ENCODE measurements at places on chromosomes 1 and 21.

DNA sequence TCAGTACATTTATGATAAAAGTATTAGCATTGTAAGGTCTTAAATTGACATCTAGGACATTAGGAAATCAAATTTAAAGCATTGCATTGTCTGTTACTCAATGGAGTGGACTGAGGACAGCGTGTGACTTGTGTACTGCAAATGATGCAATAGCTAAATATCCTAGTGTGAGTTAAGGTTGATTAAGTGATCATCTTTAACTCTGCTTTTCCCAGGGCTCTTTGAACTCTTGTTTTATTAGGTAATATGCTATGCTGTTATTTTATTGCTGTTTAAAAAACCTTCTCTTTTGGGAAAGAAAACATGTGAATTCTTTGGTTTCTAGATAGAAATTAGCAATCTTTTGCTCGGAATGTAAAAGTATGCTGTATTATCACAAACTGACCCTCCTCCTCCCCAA lies 38.6 kb downstream of the NFIA start:
- DNase-seq = no peak

DNA sequence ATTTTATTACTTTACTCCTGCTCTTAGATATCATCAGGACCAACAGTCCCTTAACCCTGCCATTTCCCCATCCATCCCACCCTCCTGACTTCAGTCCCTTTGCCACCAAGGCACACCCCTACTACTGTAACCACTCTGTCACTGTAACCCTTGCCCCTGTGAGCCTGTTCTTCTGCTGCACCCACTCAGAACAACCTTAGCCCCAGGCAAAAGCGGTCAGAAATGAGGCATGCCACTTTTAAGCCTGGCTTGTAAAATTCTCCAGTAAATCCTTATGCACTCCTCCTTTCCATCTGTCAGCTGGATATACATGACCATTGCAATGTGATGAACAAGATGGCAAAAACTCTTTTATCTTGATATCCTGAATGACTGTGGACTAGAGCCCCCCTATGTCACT lies 555.0 kb upstream of the PLXNA2 start:
- DNase-seq = no peak

- no peak for DNase-seq
Observed at GRCh38 chr1:200526709-200527612, 93.6 kb downstream of the KIF14 start.

GRCh38 chr1:200373811-200374231 lies 36.0 kb downstream of the ZNF281 start:
- DNase-seq = no peak

DNA sequence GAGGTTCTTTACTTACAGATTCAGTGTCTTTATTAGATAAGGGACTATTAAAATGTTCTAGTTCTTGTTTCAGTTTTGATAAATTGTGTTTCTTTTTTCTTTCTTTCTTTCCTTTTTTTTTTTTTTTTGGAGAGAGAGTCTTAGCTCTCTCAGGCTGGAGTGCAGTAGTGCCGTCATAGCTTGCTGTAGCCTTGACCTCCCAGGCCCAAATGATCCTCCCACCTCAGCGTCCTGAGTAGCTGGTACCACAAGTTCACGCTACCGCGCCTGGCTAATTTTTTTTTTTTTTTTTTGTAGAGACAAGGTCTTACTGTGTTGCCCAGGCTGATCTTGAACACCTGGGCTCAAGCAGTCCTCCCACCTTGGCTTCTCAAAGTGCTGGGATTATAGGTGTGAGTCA lies 76.6 kb downstream of the TMEM200B start:
- no peak for DNase-seq

GRCh38 chr1:90386899-90387720 lies 330.0 kb downstream of the BARHL2 start:
- DNase-seq = no peak

GRCh38 chr1:81725823-81726222 lies 74.9 kb upstream of the ADGRL2 start:
- no peak for DNase-seq

DNA sequence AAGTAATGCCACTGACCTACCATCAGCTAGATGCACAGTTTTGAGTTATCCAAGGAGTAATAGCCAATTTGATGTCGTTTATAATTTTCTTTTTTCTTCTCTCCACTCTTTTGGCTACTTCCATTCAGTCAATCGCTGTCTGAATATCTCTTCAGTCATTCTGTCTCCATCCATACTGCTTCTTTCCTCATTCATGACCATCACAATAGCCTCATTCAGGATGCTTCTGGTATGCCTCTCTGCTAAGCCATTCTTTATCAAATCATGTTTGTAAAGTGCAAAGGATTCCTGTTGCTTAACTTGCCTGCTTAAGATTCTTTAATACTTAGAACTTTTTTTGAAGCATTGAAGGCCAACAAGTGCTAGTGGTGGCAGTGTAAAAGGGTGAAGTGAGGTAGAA lies 20.2 kb downstream of the TYW3 start:
- DNase-seq = no peak

- no peak for DNase-seq
Observed at GRCh38 chr1:160107512-160107911, 8.0 kb upstream of the ATP1A2 start.

DNA sequence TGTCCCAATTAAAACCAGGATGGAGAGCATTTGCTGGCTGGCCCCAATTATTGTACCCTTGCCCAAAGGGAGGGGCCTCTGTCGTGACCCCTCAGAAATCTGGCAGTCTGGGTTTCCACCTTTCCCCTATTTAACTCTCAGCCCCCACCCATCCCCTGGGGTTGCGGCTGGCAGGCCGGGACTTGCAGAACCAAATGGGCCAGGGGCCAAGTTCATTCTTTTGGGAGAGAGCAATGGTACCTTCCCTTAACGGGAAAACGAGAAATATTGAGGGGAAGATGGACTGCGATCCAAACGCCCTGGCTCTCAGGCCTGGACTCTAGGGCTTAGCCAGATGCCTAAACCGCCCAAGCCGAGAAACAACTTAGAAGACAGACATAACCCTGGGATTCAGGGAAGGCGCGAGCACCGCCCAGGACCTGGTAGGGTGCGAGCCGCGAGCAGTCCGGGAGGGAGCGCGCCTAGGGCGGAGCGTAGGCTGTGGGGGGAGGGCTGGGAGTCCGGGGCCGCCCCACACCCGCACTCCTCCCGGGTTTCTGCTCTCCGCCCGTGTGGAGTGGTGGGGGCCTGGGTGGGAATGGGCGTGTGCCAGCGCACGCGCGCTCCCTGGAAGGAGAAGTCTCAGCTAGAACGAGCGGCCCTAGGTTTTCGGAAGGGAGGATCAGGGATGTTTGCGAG lies at the start of gene SLC27A3:
Gene SLC27A3 (plus strand): TSS at position 628 of the 678 bp plus-strand sequence. CDS start 91 bp downstream, outside the sequence.
- DNase-seq = no peak

GRCh38 chr1:113802367-113803007 lies 9.8 kb downstream of the RSBN1 start:
- DNase-seq = no peak

DNA sequence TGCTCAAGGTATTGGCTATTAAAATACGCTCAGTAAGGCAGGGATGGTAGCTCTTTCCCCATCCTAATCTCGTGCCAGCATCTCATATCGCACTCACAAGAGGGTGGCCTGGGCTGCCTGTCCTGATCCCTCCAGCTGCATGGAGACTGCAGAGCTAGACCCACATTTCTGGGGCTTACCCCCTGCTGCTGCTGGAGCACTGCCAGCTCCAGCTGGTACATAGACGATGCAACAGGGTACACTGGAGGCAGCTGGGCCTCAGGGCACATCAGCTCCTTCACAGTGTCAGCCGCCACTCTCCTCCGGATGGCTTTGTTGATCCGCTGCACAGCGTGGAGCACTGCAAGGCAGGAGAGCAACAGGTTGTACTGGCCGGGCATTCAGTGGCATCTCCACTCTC lies 16.0 kb downstream of the IQGAP3 start:
- DNase-seq = no peak

DNA sequence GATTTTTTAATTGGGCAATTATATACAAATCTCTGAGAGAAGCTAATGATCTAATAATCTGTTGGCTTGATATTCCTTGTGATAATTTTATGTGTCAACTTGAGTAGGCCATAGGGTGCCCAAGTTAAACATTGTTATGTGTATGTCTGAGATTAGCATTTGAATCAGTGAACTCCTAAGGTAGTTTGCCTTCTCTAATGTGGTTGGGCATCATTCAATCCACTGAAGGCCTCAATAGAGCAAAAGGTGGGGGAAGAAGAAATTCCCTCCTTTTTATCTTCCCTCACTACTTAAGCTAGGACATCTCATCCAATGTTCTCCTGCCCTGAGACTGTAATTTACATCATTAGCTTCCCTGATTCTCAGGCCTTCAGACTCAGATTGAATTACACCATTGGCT lies 394.5 kb downstream of the LMO4 start:
- DNase-seq = no peak

DNA sequence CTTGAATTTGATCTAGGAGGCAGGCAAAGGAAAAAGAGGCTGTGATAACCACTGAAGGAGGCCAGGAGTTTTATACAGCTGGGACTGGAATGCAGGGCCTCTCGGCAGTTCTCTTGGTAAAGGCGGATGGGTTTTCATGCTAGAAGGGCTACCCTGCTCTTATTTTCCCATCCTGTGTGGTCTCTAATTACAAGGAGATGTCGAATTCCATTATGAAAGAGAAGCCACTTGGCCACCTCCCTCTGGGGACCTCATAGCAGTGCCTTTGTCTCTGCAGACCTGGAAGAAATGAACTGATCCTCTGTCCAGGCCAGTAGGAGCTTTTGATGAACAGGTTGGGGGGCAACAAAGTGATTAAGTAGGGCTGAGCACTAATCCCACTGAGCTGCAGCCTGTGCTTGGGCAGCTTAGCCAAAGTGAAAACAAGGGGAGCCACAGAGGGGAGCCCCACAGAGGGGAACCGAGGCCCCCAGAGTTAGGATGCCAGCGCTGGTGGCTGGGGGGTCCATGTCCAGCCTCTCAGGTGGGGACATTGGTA lies 42.2 kb upstream of the BCAR3 start:
- no peak for DNase-seq

DNA sequence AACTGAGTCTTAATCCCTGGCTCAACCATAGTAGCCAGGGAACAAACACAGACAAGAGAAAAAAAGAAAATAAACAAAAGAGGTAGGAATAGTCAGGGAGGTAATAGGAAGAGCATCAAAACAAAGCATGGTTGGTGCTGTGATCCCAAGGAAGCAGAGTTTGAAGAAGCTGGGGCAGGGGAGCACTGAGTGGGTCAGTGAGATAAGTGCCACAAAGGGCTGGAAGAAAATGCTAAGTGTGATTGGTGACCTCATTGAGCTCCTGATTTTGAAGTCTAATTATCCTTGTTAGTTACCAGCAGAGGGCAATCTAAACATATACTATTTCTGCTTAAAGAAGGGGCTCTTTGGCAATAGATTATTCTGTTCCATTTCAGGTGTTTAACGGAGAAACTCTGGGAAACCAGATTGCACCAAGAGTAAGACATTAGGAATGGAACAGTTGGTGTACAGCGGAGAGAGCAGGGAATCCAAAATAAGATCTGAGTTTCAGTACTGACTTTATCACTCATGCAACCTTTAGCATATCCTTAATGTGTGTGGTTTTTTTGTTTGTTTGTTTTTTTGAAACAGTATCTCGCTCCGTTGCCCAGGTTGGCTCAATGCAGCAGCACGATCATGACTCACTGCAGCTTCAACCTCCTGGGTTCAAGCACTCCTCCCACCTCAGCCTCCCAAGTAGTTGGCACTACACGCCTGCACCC lies 30.7 kb upstream of the KIAA1614 start:
- DNase-seq = no peak

DNA sequence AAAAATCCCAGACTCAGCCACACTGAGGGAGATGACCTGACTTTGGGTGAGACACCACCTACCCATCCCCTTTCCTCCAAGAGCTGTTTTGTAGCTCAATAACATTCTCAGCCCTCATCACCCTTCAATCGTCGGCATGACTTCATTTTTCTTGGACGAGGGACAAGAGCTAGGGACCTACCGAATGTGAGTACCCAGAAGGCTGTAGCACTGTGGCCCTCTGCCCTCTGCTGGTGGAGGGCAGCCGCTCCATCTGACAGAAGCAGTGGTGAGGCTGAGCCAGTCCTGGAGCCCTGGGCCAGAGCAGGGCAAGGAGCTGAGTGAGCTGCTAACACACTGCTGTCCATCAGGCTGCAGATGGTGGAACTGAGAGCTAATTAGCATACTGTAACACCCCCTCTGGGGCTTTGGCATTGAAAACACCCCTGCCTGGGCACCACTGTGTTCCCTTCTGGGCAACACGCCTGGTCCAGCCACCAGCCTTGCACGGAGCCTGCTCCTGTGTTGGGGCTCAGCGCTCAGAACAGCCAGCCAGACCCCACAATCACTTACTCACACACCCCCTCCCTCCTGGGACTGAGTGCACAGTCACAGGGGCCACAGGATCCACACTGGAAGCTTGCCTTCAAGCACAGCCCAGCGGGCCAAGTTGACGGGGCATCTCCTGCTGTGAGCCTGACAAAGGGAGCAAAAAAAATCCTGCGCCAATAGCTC lies 18.3 kb upstream of the ALPL start:
- peak; percentile 13 for DNase-seq

DNA sequence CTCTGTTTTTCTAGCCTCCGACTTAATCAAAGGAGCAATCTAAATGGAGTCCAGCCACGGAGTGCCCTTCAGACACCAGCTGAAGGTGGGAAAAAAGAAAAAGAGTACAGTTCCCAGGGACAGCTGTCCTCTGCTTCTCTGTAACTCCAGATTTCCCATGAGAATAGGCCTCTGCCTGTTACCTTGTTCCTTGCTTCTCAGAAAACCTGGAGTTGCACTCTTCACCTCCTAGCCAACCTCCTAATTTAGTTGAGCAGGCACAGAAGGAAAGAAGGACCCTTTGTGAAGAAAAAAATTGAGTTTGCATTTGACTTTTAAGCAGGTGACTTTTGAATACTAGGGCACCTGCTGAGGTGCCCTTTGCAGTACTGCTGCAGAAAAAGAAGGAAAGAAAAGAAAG lies 8.3 kb downstream of the BARHL2 start:
- no peak for DNase-seq
